ENCODE measurements at places on chromosomes 5 and 9.

- no peaks in the 10 kb centered on the region for H3K27me3 ChIP-seq
- no peak for DNase-seq
- no peak overlapping the region for H3K27ac ChIP-seq
- peaks cover 3% of the 10 kb centered on the region for H3K36me3 ChIP-seq
- peaks cover 32% of the 10 kb centered on the region for H3K4me1 ChIP-seq
Measured at GRCh38 chr9:92977279-92977678, 30.0 kb downstream of the FGD3 start.

DNA sequence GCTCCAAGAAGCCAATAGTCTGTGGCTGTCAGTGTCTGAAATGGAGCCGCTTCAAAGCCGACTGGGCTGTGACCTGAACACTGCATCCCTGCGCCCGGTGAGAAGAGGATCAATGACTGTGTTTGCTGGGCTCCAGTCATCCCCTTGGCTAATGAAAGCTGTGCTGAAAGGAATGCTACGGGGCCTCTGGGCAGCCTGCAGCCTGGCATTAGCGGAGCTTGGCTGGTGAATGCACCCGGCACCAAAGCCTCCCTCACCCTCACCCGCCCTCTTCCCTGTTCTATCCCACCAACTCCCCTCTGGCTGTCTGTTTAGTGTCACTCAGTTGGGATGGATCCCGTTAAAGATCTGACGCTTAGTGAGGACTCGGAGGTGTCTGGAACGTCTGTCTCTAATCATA is 355.3 kb downstream of the BNC2 start:
- no peak overlapping the region for H3K4me3 ChIP-seq
- peaks cover 9% of the 10 kb centered on the region for H3K4me1 ChIP-seq
- H3K27ac ChIP-seq = peak overlapping the region; percentile 44
- no peaks in the 10 kb centered on the region for H3K36me3 ChIP-seq
- no peaks in the 10 kb centered on the region for H3K27me3 ChIP-seq

GRCh38 chr5:83530193-83530592 is 58.6 kb downstream of the VCAN start:
- no peaks in the 10 kb centered on the region for H3K36me3 ChIP-seq
- no peak overlapping the region for H3K4me3 ChIP-seq
- DNase-seq = no peak
- H3K27ac ChIP-seq = no peak overlapping the region

DNA sequence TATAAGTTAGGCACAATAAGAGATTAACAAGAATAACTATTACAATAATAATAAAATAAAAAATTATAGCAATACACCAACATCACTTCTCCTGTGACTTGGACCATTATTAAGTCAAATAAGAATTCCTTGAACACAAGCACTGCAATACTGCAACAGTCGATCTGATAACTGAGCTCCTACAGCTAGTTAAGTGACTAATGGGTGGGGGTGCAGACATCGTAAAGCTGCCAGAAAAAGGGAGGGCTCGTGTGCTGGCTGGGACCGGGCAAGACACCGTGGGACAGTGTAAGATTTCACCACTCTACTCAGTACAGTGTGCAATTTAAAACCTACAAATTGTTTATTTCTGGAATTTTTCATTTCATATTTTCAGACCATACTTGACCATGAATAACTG is 78.8 kb downstream of the SNX24 start:
- H3K4me3 ChIP-seq = no peak overlapping the region
- H3K27me3 ChIP-seq = no peaks in the 10 kb centered on the region
- no peaks in the 10 kb centered on the region for H3K36me3 ChIP-seq
- H3K27ac ChIP-seq = no peak overlapping the region
- no peaks in the 10 kb centered on the region for H3K4me1 ChIP-seq

DNA sequence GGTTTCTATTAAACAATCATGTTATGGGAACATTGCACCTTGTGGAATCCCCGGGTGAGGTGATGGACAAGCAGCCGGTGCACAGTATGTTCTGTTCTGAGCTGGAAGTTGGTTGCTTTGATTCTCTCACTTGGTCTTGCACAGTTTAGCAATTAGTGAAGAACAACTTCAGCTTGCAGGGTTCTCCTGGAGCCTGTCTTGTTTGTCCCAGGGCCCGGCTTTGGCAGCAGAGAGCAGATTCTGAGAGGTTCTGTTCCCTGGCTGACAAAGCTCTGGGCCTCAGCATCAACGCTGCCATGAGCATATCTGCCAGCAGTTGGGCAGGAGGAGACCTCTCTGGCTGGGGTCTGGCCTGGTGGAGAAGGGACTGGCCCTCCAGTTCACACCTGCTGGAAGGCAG is 16.9 kb downstream of the GADD45G start:
- H3K4me3 ChIP-seq = no peak overlapping the region
- no peak for DNase-seq
- no peak overlapping the region for H3K27ac ChIP-seq
- H3K36me3 ChIP-seq = no peaks in the 10 kb centered on the region

DNA sequence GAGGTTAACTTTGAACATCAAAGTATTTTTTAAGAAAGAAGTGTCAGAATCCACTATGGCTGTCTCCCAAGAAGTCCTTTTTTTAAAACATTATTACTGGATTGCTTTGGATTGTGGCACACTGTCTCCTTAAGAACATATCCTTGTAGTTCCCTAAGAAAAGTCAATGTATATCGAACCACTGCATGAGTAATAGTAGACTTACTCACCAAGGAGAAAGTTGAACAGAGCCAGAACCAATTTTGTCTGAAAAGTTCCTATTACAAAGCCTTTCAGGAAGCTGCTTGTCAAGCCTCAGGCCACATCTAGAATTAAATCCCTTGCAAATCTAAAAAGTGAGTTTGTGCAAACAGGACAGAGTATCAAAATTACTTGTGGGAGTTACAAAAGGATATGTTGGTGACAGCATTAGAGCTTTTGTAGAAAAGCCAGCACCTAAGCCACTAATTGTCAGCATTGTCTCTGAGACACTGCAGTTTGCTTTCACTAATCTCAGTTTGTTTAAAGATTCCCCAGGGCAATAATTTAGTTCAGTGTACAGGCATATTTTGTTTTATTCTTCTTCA is 195.4 kb downstream of the MPDZ start:
- H3K4me3 ChIP-seq = no peak overlapping the region
- H3K36me3 ChIP-seq = no peaks in the 10 kb centered on the region
- H3K27ac ChIP-seq = peak overlapping the region; percentile 86
- H3K4me1 ChIP-seq = peaks cover 2% of the 10 kb centered on the region
- H3K27me3 ChIP-seq = no peaks in the 10 kb centered on the region

GRCh38 chr5:170389550-170389892 is 354 bp upstream of the KCNMB1 start:
- no peak overlapping the region for H3K27ac ChIP-seq
- no peaks in the 10 kb centered on the region for H3K36me3 ChIP-seq
- no peak overlapping the region for H3K4me3 ChIP-seq
- no peak for DNase-seq
- H3K27me3 ChIP-seq = no peaks in the 10 kb centered on the region

GRCh38 chr5:143879646-143880045 is 67.7 kb downstream of the HMHB1 start:
- H3K27me3 ChIP-seq = no peaks in the 10 kb centered on the region
- H3K4me1 ChIP-seq = peaks cover 3% of the 10 kb centered on the region
- H3K4me3 ChIP-seq = no peak overlapping the region
- H3K27ac ChIP-seq = no peak overlapping the region
- no peaks in the 10 kb centered on the region for H3K36me3 ChIP-seq
- DNase-seq = no peak

DNA sequence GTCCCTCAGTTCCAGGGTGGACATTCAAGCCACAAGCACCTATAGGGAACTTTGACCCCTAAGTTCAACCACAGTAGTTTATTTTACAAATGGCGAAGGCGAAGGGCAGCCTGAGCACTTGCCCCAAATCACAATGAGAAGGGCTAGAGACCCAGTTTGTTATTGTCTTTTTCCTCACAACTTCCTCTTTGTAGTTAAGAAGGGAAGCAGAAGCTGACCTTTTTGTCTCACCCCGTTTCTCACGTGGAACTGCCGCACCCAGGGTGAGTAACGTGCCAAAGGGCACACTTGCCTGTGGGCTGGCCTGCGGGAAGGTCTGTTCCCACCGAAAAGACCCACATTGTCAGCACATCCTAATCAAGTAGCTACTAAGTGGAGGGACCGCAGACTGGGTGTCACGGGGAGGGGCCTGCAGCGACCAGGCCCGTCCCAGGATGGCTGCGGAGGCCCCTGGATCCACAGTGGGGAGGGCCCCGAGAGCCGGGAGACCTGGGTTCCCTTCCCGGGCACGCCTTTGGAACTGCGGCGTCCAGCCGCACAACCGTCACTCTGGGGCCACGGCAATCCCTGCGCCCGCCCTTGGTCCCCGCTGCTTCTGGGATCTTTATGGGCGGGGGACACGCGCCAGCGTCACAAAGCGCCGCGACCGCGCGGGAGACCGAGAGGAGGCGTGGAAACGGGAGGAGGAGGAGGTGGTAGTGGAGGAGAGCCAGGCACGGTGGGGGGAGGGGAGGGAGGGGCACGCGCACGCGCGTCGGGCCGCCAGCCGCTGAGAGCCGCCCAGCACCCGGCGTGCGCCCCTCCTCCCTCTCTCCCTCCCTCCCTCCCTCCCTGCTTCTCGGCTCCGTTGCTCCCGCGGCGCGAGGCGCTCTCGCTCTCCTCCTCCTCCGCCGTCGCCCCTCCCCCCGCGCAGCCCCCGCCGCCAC is at the start of gene UBE2R2:
Gene UBE2R2 (plus strand): TSS at position 834 of the 926 bp plus-strand sequence. CDS start 598 bp downstream, outside the sequence.
- no peaks in the 10 kb centered on the region for H3K27me3 ChIP-seq
- peaks cover 7% of the 10 kb centered on the region for H3K4me1 ChIP-seq
- H3K4me3 ChIP-seq = peak within 1 kb of the TSS; percentile 94
- DNase-seq = peak; percentile 88
- peak within 1 kb of the TSS; percentile 100 for H3K27ac ChIP-seq

DNA sequence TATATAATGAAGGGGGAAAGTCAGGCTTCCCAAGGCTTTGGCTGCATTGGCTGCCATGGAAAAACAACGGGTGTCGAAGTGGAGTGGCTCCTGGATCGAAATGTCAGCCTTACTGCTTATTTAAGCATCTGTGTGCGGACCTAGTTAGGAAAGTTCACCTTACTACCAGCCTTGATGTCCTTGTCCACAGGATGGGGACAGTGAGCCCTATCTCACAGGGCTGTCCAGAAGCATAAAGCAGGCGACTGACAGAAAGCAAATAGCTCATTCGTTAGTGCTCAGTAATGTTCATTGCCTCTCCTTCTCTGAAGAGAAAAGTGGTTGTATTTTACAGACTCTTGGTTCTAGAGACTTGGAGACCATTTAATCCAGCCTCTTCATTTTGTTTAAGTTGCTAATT is 81.5 kb upstream of the NIPAL4 start:
- no peaks in the 10 kb centered on the region for H3K27me3 ChIP-seq
- peak overlapping the region; percentile 75 for H3K27ac ChIP-seq
- peaks cover 24% of the 10 kb centered on the region for H3K4me1 ChIP-seq
- DNase-seq = peak; percentile 49
- no peak overlapping the region for H3K4me3 ChIP-seq

- peak overlapping the region; percentile 18 for H3K27ac ChIP-seq
- H3K36me3 ChIP-seq = no peaks in the 10 kb centered on the region
- H3K27me3 ChIP-seq = no peaks in the 10 kb centered on the region
Measured at GRCh38 chr9:38227061-38227540, 158.1 kb upstream of the SHB start.

GRCh38 chr5:125326150-125326510 is 579.7 kb upstream of the ZNF608 start:
- no peaks in the 10 kb centered on the region for H3K4me1 ChIP-seq
- no peaks in the 10 kb centered on the region for H3K27me3 ChIP-seq
- H3K27ac ChIP-seq = no peak overlapping the region
- H3K36me3 ChIP-seq = no peaks in the 10 kb centered on the region
- no peak for DNase-seq

Data from trophoblast cell (in vitro differentiated cells and primary cell).